ENCODE measurements at places on chromosomes 7 and 10.

GRCh38 chr7:1193593-1194424 lies 33.8 kb upstream of the ZFAND2A start:
- DNase-seq: no peak

DNA sequence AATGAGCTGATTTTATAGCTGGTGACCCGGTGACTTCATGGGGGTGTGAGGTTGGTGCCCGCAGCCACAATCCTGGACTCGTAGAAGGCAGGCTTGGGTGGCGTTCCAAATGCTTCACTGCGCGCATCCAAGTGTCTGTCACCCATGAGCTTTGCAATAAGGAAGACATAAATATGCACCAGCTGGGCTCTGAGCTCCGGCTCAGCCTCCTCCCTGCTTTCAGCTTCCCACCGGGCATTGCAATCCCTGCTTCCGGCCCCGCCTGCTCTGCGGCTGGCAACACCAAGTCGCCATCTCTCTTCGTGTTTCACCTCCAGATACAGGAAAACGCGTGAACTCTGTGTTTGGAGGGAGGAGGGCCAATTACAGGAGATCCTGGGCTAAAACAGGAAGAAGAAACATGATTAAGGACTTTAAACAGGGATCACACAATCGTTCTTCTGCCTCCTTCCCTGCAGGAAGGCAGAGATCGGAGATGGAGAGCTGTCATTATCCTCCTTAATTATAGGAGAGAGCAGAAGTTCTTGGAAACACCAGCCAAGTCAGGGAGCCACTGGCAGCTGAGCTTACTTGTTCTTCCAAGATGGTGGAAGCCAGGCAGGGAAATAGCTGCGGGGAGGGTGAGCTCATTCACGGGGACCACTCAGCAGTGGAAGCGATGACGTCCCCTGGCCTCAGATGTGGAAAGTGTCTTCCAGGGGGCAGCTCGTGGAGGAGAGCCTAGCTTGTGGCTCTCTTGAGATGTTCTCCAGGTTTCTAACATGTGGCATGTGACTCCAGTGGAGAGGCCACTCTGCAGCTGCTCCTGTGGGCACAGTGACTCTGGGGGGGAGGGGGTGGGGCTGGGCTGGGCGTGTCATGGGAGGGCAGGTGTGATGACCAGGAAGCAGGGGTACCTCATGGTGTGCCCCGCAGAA lies 134.9 kb downstream of the CAMK1D start:
- DNase-seq: no peak

DNA sequence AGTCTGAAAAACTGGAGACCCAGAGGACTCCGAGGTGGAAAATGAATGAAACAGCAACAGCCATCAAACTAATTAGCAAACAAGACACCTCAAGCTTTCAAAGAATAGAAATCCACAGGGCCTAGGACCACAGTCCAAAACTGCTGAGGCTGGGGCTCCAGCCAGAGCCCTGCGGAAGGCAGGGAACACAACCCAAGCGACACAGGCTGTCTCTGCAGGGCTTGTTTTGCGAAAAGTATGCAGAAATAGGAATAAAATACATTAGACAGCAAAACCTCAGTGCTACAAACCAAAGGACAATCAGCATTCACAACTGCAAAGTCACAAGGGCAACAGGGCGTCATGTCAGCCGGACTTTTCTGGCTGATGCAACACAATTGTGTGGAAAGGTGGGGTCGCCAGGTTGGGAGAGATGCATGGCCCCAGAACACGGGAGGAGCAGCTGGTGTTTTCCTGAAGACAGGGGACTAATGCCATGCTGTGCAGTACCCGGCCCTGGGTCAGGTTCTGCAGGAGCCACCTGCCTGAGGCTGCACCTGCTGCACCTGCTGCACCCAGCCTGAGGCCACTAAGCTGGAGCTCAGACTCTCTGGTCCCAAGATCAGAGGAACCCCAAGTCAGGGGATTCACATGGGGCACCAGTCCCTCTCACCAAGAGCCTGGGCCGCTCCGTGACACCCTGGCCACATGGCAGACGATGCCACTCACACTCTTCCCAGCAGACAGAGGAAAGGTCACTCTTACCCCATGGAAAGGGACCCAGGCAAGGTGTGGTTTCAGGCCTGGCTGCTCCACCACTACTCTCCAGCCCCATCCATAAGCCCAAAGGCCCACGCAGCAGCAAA lies 74.2 kb downstream of the MAD1L1 start:
- no peak for DNase-seq

DNA sequence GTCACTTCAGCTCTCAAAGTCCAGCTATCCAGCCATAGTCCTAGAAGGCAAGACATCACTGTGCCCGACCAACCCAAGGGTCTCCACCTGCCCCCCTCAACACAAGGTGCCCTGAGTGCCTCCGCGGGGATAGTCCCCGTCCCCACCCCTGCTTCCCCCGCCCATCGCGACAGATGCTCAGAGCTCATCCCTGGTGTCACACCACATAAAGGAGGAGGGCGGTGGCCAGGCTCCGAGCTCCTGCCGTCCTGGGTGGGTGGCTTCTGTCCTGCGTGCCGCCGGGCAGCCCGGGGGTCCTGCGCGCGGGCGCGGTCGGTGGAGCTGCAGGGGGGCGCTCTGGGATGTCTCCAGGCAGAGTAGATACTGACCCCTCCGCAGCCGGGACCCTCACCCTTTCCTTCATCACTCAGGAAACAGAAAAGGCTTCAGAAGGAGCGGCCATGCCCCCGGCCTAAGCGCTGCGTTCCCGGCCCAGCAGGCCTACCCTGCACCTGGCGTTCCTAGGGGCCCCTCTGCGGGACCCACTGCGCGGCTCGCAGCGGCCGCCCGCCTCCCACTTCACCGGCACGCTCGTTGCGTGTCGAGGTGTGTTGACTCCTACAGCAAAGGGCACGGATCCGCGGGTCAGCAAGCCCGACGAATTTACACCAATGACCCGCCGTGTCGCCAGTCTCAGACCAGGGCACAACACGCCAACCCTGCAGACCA lies 53.4 kb downstream of the ALOX5 start:
- DNase-seq: no peak

DNA sequence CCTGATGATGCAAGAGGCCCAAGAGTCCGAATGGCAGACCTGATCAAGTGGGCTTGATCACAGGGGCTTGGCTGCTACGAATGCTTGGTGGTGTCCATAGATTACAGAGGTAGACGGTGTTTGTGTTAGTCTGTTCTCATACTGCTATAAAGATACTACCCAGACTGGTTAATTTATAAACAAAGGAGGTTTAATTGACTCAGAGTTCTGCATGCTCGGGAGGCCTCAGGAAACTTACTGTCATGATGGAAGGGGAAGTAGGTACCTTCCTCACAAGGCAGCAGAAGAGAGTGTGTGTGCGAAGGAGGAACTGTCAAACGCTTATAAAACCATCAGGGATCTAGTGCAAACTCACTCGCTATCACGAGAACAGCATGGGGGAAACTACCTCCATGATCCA lies 268.9 kb upstream of the KLF6 start:
- DNase-seq: no peak

- no peak for DNase-seq
Observed at GRCh38 chr10:120456626-120457430, at the start of gene PLPP4. Gene PLPP4 (plus strand): TSS chr10:120457227. CDS start chr10:120457306, 79 bp downstream.

DNA sequence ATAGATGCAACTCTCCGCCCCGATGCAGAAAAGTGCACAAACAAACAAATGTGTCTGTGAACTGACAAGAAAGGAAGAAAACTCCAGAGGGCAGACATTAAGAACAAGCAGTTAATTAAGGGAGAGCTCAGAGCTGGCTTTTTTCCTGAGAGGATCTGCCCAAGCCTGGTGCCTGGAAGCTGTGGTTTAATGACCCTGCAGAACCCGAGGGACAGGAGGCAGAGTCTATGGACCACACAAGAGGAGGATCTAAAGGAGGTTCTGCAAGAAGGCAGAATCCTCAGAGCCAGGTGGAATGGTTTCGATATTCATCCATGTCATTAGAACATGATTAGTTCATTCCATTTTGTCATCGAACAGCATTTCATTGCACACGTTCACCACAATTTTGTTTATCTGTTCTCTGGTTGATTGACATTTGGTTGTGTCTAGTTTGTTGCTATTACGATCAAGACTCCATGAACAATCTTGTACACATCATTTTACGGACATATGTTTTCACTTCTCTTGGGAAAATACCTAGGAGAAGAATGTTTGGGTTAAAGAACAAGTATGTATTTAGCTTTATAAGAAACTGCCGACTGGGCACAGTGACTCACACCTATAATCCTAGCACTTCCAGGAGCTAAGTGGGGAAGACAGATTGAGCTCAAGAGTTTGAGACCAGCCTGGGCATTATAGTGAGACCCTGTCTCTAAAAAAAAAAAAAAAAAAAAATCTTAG lies 560.2 kb downstream of the CALN1 start:
- DNase-seq: no peak

DNA sequence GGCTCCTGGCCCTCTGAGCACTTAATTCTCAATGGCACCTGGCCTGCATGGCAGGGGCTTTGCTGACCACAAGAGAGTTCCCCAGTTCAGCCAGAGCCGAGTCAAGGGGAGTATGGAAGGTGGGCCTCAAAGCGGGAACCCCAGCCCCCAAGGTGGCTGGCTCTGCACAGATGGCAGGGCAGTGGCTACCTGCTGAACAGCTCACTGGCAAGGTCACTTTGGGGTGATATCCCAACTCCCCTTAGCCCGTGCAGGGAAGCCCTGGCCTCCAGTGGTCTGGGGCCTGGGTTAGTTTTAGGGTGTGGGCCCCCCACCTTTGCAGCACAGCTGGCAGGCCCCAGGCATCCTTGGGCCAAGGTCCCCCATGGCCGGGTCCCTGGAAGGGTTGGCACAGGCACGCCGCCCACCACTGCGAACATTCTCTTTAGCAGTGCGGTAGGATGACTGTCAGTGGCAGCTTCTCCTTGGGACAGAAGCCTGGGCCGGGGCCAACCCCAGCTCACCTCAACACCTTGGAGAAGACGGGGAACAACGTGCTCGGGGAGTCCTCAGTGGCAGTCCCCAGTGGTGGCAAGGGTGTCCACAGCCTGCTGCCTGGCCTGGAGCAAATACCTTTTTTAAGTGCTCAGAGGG lies 36.8 kb downstream of the PPIF start:
- no peak for DNase-seq

GRCh38 chr7:2431260-2431867 lies 28.0 kb downstream of the CHST12 start:
- DNase-seq: no peak

- DNase-seq: no peak
Observed at GRCh38 chr10:119669975-119670640, 18.9 kb downstream of the BAG3 start.

DNA sequence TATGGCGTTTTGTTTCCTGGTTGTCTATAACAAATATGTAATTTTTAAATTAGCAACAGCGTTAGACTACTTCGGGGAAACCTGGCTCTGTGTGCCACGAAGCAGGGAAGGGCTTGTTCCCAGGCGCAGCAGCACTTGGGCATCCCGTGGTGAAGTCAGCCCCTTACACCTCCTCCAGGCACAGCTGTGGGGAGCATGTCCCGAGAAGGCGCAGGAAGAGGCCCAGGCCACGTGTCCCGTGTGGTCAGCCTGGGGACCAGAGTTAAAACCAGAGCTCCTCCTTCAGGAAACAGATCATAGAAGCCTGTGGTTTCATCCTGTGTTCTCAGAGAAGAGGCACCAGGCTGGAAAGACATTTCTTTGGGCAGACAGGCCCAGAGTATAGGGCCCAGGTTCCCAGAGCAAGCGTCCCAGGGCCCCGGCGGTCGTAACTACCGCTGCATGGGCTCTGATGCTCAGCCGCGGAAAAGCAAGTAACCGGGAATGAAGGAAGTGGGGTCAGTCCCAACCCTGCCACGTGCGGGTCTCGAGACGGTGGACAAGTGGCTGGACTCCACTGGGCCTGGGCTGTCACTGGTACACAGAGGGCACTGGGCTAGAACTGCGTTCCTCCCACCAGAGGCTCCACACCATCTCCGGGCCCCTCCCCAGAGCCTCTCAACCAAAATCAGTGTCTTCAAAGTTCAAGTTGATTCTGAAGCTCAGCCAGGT lies 7.1 kb downstream of the NUDT1 start:
- DNase-seq: no peak

GRCh38 chr10:16477757-16478156 lies 40.9 kb downstream of the PTER start:
- DNase-seq: no peak

DNA sequence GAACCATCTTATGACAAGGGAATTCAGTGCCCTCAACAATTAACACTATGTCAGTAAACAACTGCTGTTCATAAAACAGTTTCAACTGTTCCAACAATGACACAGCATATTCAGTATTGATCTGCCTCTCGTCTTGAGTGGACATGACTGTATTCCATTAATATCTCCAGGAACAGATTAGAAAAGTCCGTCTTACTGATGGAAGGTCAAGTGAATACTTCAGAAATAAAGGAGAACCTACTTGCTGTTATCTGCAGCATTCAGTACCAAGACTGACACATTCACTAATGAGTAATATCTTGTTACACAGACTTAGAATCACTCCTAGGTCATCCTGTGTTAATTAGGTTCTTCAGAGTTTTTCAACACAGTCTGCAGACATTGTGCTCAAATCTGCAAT lies 12.1 kb downstream of the KBTBD2 start:
- no peak for DNase-seq

GRCh38 chr7:35985126-35985754 lies 167.8 kb upstream of the EEPD1 start:
- DNase-seq: peak; percentile 57

DNA sequence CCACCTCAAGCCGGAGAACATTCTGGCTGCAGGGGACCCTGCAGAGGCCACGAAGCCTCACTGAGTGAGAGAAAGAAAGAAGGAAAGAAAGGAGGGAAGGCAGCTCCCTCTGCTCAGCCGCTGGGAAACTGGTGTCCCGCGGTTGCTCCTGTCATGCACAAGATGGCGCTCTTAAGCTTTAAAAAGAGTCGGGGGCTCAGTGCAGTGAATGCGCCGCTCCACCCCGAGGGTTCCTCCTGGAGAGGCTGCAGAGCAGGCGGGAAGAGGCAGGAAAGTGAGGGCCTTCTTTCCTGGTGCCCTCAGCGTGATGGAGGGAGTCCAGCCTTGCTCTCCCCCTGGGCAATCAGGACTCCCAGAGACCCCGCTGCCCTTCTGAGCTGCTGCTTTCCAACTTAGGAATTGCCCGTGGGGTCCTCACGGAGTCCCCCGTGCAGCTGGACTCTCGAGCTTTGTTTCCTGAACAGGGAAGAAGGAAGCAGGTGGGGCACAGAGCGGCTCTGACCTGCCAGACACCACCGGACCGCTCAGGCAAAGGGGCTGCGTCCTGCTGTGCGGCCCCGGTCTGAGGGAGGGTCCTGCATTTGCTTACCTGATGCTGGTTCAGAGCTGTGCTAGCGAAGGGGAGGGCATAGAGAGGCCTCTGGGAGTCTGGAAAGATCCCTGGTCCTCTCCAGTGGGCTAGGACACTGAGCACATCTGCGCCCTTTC lies 141.9 kb upstream of the MKI67 start:
- DNase-seq: no peak

- DNase-seq: no peak
Observed at GRCh38 chr10:123970927-123971286, 79.3 kb upstream of the CPXM2 start.

GRCh38 chr10:118551535-118552100 lies 43.8 kb downstream of the PRLHR start:
- no peak for DNase-seq

GRCh38 chr7:86818903-86819302 lies 175.2 kb downstream of the GRM3 start:
- no peak for DNase-seq

- DNase-seq: no peak
Observed at GRCh38 chr10:71145352-71145945, 66.9 kb upstream of the UNC5B start.
